HuH-7 (cell line): ENCODE measurements at places on chromosomes 4 and X.

- DNase-seq = no peak
Observed at GRCh38 chr4:88865466-88865865, 167.8 kb upstream of the NAP1L5 start.

DNA sequence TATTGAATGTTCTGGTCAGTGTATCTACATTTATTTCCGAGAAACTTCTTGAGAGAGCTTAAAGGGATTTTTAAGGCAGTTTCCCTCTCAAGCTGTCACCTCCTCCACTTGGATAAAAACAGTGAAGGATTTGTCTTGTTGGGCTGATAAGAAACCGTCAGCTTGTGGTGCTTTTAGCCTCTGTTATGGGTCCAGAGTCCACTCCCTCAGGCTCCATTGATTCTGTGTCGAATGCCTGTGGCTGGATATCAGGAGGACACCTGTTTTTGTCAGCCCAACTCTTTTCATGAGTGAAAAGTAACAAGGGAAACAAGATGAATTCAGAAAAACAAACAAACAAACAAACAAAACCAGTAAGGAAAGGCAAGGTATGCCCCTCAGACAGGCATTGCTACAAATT is 12.4 kb downstream of the CLCN4 start:
- DNase-seq = peak; percentile 55

DNA sequence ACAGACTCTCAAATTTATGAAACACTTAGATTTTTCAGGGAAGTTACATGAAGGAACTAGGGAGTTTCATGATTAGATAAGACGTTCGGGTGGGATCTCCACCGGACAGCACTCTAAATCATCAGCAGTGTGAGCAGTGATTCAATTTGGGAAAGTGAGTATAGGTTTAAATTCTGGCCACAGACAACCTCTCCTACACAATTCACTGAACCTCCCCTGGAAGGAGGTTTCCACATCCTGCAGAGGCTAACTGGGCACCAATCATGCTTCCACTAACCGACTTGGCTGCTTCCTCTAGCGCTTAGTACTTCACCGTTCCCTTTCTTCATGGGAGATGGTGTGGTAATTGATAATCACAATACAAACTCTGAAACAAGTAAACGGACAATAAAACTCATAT is 5.6 kb downstream of the CXCL9 start:
- no peak for DNase-seq

- no peak for DNase-seq
Observed at GRCh38 chr4:134297765-134298164, 96.2 kb upstream of the PABPC4L start.
